ENCODE measurements at places on chromosomes 11 and 22.

GRCh38 chr11:86202013-86202336, 42.6 kb upstream of the EED start:
- no peak for DNase-seq

DNA sequence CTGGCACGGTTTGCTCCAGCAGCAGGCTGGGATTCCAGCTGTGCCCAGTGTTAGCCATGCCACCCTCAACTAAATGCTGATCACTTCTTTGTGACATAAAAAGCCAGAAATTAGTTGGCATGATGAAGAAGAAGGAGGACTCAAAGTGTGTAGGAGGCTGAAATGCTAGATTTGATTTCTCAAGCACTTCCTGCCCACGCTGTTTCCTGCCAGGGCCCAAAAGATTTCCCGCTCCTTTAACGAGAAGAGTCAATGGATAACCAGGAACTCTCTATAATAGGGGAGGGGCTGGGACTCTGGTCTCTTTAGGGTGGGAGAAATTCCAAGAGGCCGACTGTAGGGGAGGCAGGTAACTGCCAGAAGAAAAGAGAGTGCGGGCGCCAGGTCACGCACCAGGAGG, 26.4 kb downstream of the APOL3 start:
- no peak for DNase-seq

DNA sequence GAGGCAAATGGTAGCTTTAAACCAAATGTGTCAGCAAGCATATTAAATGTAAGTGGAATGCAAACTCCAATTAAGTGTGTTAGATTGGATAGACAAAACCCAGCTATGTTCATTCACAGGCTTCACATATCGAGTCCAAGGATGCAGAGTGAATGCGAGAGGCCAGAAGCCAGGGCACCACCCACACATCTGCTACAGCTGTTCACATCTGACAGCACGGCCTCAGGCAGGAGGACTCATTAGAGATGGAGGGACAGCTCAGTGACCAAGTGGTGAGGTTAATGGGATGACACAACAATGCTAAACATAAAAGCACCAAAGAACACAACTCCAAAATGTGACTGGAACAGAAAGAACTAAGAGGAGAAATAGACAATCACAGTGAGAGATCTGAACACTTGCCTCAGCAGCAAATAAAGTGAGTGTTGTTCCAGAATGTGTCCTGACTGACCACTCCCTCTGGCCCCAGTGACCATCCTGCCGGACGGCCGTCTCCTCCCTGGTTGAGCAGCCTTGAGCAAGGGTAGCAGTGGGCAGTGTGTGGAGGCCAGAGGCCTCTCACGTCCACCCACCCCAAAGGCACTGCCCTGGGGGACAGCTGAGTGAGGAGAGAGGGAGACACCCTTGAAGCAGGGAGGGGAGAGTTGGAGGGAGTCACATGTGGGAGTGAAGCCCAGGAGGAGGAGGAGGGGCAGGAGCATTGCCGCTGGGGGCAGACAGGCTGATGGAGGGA, 23.8 kb downstream of the ALG12 start:
- no peak for DNase-seq

DNA sequence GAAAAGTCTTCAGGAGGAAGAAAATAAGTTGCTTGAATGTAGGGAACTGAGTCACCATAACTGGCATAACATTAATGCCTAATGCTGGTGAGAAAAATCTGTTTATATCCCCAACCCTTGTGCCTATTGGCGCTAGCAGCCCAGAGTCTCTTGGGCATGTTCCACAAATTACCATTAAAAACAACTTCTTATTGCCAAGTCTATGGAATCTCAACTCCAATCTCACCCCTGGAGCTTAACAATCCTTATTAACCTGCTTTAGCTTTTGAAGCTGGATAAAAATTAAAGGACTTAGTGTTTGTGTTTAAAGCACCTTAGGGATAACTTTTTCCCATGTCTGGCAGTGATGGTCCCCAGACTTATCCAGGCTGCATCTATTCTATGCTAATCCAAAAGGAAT, 143.0 kb downstream of the APIP start:
- no peak for DNase-seq

DNA sequence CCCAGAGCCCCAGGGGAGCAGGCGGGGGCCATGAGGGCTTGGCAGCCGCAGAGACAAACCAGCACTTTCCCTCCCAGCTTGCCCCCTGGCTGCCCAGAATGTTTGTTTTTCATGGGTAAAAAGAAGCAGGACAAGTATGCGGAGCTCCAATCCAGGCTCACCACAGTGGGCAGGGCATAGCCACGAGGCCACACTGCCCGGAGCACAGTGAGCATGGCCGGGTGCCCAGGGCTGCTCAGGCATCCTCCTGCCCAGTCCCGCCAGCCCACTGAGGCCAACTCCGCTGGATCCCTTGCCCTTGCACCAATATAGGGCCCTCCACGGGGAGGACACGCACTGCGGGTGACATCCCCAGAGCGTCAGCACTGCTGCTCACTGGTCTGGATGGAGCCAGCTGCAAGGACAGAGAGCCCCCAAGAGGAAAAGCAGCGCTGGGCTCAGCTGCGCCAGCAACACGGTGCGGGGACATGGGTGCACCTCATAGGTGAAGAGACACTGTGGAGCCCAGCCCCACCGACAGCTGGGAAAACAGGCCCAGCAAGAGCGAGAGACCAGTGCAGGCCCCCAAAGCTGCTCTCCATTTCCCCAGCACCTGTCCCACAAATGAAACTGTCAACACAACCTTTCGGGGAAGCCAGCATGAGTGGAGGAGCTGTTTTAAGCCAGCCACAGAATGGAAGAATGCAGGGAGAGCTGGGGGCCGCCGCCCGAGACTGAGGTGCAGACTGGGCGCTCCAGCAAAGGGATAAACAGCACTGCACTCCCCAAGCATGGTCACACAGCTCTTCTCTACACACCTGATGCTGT, 24.8 kb downstream of the ARVCF start:
- DNase-seq = no peak

DNA sequence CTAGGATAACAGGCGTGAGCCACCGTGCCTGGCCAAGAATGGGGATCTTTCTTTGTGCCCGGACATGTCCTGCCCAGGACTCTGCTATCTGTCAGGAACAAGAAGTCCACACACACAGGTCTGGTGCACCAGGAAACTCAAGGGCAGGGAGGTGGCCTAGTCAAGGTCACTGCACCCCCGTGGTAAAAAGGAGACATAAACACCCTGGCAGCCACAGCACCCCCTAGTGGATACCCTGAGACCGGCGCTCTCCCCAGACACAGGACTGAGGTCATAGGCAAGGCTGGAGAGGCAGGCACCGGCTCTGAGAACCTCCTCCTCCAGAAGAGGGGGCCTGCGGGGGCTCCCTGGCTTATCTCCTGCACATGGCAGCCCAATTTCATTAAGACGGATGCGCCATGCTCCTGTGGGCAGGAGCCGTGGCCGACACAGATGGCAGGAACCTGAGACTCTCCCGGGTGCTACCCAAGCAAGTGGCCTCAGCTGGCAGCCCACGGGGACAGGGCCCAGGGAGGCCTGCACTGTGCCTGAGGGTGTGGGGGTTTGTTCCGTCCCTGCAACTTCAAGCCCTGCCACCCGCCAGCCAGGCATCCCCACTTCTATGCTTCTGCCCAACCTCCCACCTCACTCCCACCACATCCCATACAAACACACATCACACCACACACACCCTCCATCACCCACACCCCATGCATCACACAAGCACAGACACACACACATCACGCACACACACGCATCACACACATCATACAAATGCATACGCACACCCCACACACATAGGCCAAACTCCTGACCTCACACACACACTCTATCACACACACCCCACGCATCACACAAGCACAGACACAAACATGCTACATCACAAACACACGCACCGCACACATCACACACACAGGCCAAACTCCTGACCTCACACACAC, 19.6 kb downstream of the MACROD1 start:
- DNase-seq = no peak

DNA sequence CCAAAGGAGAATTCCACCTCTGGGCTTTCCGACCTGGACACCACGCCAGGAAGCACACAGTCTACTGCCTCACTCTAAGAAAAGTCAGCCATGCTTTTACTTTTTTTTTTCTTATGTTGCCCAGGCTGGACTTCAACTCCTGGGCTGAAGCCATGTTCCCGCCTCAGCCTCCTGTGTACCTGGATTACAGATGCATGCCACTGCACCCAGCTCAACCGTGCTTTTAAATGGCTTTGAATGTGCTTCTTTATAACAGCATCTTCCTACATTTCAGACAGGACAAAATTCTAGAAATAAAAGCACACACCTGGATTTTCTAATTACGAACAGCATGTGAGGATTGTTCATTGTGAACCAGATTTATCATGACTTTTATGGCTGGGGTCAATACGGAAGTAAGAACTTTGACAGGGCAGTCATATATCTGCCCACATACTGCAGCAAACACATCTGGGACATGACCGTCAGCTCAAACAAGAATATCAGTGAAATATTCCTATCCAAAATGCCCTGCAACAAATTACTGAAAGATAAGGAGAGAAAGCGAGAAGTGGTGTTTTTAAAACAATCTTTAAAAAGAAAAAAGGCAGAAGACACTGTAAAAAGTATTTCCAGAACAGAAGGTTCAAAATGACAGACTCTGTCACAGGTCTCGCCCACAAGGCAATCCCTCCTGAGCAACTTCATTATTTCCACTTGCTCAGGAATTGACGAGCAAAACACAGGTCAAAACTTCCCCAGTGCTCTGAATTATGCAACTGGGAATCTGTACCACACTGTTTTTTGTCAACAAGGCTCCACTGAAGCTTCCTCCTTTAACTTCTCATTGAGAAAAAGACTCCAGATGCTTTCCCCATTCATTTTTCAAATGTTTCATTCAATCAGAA, 42.1 kb downstream of the PACSIN2 start:
- DNase-seq = no peak

DNA sequence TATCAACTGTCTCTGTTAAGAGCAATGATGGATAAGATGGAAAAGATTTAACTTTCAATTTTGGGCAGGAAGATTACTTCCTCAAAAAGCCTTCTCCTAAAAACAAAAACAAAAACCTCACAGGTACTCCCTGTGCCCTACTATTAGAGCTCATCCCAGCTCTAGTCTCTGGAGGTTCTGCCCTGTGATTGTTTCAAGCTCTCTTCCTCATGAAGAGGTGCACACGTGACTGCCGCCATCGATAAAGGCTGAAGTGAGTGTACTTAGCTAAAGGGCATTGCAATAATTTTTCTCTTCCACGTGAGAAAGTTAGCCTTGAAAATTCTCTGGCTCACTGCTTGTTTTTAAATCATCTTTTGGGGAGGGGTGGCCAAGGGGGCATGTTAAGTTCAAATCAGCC, 36.6 kb downstream of the MPPED2 start:
- no peak for DNase-seq

- no peak for DNase-seq
Measured at GRCh38 chr11:86629045-86629706, 43.2 kb downstream of the ME3 start.

GRCh38 chr11:75565916-75566762, 4.1 kb downstream of the SERPINH1 start:
- DNase-seq = no peak

DNA sequence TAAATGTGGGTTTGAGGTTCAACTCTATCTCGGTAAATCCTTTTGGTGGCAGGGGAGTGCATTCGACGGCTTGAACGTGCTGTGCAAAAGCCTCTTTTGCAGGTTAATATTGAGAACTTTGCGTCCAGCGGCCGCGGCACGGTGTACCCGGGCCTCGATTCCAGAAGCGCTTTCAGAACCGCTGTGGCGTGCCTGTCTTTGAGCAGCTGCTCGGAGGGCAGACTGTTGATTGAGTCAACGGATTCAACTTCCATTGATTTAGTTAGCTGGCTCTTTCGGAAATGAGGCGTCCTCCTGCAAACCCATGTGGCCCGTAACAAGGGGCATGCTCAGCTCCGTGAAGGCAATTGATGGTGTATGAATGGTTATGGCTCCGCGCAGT, 1247.8 kb downstream of the BRD1 start:
- no peak for DNase-seq

DNA sequence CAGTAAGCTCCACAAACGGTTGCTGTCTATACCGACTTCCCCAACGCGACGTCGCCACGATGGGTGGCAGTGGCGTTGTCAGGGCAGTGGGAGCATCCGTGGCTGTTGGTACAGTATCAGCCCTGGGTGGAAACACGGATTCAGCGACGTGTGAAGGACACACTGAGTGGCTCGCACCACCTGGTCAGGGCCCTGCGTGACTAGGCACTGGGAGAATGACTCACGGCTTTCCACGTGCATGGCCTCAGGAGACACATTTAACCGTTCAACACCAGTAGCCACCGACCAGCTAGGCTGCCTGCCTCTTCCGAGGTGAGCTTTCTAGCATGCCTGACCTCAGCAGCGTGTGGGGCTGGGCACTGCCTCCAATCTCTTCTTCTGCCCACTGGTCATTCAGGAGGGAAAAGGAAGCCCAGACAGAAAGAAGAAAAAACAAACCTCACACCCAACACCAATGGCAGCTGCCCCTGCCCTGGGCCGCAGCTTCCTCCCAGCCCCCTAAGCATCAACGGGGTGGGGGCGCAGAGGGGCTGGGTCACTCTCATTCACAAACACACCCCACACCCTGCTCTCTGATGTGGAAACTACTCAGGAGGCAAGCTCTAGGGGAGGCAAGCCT, 59.0 kb downstream of the MYH9 start:
- DNase-seq = no peak

GRCh38 chr11:17807034-17807433, 72.5 kb downstream of the KCNC1 start:
- DNase-seq = no peak

DNA sequence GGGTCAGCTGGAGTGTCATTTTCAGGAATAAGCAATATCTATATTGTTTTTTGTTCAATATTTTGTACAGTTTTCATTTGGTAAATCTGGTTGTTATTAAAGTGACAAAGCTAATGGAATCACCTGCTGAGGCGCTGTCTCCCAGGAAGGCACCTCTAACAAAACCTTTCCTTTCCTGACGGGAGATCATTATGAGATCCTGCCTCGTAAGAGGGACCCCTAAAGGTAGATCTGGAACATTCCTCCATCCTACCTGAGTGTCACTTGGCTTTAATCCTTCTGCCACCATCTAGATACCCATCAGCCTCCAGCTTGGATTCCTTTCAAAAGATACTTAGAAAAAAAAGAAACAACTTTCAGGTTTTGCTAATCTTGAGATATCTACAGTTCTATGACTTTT, 157.7 kb downstream of the FAT3 start:
- DNase-seq = no peak
